Astrocyte of the hippocampus (primary cell): ENCODE measurements at places on chromosomes 7 and 10.

DNA sequence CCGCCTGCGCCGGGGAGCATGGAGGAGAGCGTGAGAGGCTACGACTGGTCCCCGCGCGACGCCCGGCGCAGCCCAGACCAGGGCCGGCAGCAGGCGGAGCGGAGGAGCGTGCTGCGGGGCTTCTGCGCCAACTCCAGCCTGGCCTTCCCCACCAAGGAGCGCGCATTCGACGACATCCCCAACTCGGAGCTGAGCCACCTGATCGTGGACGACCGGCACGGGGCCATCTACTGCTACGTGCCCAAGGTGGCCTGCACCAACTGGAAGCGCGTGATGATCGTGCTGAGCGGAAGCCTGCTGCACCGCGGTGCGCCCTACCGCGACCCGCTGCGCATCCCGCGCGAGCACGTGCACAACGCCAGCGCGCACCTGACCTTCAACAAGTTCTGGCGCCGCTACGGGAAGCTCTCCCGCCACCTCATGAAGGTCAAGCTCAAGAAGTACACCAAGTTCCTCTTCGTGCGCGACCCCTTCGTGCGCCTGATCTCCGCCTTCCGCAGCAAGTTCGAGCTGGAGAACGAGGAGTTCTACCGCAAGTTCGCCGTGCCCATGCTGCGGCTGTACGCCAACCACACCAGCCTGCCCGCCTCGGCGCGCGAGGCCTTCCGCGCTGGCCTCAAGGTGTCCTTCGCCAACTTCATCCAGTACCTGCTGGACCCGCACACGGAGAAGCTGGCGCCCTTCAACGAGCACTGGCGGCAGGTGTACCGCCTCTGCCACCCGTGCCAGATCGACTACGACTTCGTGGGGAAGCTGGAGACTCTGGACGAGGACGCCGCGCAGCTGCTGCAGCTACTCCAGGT, 29.7 kb downstream of the CHST12 start:
- no peak for DNase-seq

DNA sequence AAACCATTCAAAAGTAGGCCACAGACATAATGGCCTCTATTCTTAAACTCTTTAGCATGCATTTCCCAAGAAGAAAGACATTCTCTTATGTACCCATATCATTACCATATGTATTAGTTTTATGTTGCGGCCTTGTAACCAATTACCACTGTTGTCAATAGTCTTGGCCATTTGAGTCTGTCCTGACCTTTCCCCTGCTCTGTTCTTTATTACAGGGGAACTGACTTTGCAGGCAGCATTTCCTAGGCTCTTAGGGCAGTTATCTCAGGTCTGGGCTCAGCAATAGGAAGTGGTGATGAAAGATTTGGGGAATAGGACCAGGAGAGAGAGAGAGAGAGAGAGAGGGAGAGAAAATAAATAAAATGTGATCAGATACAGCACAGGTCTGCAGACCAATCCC, 194.5 kb upstream of the LRGUK start:
- no peak for DNase-seq

GRCh38 chr10:74814797-74815196, 11.6 kb upstream of the KAT6B start:
- DNase-seq, result no peak

DNA sequence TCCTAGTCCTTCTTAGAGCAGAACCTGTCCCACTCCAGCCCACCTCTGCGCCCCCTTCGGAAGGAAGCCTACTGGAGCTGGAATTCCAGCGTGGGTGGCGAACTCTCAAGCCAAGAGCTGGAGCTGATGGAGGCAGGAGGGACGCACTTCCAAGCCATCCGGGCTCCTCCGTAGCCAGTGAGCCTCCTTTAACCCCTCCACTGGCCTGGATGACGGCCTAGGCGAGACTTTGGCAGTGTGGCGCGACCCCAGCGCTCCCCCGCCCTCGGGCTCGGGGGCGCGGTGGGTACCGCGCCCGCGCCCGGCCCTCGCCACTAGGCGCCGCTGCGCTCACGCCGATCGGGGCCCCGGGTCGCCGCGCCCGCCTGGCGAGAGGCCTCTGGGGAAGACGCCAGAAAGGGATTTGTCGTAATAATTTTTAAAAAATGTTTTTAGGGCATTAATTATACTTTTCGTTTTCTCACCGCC, 5.1 kb upstream of the EMX2 start:
- peak; percentile 81 for DNase-seq

- DNase-seq, result no peak
These were observed 6.3 kb downstream of the ACTL6B start for GRCh38 chr7:100649826-100650565.

- DNase-seq, result peak; percentile 33
These were observed 69.2 kb upstream of the INSIG1 start for GRCh38 chr7:155228459-155228845.

DNA sequence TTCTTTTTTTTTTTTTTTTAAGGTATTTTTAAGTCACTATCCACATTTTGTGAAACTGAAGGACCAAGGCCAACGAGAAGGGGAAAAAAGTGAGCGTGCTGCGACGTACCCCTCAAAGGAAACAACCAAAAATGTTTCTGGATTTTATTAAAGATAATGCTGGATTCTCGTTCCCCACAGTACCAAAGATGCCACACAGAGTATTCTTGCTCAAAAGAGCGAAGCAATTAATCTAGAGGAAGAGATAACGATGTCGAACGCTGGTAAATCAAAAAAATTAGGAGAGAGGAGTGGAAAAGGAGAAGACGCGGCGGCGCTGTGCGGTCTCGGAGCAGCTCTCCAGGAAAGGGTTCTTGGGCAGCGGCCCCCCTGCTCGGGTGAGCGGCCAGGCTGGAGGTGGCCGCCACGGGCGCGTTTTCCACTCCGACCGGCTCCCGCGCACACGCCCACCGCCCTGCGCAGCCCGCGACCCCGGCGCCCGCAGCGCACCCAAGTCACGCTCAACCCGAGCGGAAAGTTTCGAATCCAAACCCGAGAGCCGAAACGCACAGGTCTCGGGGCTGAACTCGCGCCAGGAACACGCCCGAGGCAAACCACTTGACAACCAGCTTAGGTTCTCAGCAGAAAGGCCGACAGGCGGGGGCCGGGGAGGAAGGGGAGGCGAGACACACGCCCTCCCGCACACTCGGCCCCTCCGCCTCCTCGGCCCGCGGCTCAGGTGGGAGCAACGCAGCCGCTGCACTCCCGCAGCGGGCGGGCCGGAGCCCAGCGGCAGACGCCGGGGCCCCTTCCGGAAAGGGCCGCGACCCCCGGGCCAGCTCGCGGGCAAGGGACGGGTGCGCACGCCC, 989 bp downstream of the SRPK2 start:
- DNase-seq, result peak; percentile 76

GRCh38 chr7:44386139-44386913, 60.9 kb upstream of the CAMK2B start:
- peak; percentile 55 for DNase-seq
